ENCODE measurements at places on chromosomes 11 and 22.

- DNase-seq, result no peak
Observed at GRCh38 chr11:15150507-15150906, 35.8 kb downstream of the INSC start.

- no peak for DNase-seq
Observed at GRCh38 chr11:11291041-11292015, 61.7 kb downstream of the CSNK2A3 start.

- DNase-seq, result peak; percentile 86
Observed at GRCh38 chr22:18091916-18092526, 14.2 kb downstream of the PEX26 start.

DNA sequence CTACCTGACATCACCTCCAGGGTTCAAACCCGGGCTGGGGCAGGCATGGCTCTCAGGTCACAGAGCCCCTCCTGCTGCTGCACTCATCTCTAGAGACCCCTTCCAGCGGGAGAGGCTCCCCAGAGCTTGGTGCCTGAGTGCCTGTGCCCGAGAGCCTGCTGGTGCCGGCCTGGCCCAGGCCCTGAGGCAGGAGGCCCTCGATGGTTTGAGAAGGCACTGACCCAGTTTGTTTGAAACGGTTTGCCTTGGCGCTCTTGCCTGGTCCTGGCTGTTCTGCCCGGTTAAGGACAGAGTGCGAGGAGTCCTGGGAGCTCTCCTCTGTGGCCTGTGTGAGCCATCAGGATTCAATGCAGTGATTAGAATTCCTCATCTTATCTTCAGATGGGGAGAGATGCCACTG is 88.9 kb downstream of the TBC1D22A start:
- DNase-seq, result no peak

DNA sequence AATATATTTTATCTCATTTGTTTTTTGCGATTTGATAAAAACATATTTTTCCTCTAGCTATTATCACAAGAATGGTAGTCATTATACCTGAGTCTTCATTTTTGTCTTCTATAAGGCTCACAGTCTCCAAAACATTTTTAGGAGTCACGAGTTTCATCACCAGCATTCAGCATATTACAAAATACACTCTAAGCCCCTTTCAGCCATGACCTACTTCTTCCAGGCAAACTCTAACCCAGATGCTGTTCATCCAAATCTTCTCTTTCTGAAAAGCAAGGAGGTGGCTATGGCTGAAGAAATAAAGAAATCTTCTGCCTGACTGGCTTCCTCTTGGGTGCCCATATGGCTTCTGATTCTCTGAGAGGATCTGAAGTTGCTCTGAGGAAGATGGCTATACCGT is 35.7 kb upstream of the USP47 start:
- DNase-seq, result no peak

- no peak for DNase-seq
Observed at GRCh38 chr22:17787241-17787640, 13.0 kb upstream of the BID start.

DNA sequence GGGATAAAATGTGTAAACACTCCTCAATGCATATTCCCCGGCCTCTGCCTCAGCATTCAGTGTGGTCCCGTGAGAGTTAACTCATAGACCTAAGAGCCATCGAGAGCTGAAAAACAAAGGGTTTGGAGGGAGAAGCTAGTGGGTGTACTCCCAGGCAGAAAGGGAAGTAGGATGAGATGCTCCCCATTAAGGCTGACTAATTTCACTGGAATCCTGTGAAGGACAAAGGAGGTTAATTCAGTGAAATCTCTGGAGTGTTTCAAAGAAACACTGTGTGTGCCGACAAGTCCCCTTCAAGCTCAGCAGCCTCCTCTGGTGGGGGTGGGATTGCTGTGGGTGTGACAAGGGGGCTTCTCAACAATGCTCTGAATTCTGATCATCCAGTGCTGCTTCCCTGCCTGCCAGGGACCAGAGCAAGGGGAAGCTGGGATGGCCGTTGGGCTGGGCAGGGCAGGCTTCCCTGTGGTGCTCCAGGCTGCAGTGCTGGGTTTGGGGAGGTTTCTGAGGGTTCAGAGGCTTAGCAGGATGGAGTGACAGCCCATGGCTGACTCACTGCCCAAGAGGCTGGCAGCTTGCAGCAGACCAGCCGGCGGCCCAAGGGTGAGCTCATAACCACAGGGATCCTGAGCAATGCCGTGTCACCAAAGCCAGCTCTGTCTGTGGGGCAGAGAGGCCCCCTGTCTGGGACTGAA is 61.4 kb upstream of the BMAL1 start:
- DNase-seq, result peak; percentile 99

GRCh38 chr22:45777046-45777851 is 105.6 kb downstream of the ATXN10 start:
- no peak for DNase-seq

DNA sequence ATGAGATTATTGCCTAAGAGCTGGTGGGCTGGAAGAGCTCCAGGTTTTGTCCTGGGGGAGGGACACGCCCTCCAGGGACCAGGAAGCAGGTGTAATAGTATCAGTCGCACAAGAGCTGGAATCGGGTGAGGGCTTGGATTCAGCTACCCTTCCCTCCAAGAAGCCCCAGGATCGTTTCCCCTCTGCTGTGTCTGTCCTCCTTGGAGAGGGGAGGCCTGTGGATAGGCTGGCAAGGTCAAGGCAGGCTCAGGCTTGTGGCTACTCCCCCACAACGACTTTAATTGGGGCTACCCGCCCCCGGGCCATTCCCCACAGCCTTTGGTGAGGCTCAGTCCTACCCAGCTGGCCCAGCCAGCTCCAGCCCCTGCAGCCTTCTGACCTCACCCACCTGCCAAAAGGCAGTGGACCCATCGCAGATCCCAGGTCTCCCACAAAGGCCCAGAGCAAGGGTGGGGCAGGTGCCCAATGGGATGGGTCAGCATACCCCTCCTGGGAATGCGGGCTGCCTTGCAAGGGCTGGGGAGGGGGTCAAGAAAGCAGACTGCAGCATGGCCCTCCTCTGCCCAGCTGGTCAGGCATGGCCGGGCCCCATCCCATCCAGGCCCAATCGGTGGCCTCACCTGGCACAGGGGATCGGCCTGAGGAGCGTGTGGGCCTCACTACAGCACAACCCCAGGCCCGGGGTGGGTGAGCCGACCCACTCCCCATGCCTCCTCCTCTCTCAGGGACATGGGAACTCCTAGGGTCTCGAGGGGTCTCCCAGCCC is 1.0 kb downstream of the CTSD start:
- peak; percentile 36 for DNase-seq

DNA sequence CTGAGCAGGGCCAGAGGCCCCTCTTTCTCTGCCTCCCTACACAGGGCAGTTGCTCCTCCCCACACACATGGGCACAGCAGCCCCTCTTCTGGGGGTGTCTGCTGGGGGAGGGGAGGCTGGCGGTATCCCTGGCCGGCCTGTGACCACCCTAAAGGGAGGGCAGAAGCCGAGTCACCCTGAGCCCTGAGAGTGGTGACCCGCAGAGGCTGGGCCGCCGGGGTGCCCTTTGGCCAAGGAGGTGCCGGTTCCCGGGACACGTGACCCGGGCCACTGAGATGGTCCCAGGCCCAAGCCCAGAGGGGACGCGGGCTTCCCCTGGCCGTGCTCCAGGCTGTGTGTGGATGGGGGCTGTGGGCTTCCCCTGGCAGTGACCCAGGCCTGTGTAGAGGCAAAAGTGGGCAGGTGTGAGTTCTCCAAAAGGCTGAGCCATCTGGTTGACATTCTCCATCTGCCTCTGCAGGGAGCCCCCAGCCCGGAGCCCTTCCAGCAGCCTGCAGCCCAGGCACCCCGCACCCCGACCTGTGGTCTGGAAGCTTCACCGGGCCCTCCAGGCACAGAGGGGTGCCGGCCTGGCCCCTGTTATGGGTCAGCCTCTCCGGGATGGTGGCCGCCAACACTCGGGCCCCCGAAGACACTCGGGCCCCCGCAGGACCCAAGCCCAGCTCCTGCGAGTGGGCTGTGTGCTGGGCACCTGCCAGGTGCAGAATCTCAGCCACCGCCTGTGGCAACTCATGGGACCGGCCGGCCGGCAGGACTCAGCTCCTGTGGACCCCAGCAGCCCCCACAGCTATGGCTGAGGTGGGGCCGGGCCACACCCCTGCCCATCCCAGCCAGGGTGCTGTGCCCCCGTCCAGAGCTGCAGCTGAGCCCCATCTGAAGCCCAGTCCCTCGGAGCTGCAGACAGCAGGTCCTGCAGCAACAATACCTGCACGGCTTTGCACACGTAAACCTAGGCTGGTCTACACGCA is 1.0 kb downstream of the ADM2 start:
- DNase-seq, result no peak

DNA sequence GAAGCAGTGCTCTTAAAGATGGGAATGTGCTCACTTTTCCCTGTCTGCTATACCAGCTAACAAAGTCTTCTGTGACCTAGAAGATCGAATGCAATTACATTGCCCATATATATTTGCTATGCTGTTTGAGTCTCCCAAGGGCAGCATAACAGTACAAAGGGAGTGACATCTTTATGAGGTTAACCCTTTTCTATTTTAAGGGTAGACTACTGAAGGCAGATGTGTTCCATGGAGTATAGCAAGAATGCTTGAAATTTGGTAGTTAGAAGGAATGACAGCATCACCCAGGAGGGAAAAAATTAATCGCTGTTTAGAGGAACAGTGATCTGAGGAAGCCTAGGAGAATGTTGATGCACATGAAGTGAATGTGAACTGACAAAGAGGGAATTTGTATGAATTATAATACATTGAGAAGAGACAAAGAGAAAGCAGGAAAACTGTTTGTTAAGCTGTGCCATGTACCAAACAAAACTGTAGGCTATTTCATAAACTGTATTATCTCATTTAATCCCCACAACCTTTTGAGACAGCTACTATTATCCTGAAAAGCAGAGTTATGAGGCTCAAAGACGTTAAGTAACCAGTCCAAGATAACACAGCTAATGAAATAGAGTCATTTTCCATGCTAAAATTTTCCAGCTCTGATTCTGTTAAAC is 13.0 kb downstream of the MAML2 start:
- no peak for DNase-seq

DNA sequence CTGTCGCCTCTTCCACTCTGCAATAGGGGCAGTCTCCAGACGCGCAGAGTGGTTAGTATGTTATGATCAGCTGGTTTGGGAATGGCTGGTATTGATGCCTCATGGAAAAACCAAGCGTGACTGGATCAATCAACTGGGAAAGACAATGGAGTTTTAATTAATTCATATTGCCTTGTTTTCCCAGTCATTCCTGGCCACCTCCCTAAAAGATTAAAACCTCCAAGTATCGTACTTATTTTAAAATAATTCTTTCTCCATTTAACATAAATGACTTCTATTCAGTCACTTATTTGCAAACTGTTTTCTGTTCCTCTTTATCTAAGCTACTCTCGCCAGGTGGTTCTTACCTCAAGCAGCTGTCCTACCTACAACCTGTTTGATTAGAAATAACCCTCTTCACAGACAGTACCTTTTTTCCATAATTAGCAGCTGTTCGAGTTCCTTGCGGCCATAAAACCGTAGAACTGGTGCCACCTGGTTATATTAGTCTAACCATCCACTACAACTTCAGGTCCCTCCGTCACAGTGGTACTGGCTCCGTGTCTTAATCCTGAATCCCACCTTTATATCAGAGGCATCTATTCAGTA is 898 bp downstream of the ZNF215 start:
- DNase-seq, result no peak

DNA sequence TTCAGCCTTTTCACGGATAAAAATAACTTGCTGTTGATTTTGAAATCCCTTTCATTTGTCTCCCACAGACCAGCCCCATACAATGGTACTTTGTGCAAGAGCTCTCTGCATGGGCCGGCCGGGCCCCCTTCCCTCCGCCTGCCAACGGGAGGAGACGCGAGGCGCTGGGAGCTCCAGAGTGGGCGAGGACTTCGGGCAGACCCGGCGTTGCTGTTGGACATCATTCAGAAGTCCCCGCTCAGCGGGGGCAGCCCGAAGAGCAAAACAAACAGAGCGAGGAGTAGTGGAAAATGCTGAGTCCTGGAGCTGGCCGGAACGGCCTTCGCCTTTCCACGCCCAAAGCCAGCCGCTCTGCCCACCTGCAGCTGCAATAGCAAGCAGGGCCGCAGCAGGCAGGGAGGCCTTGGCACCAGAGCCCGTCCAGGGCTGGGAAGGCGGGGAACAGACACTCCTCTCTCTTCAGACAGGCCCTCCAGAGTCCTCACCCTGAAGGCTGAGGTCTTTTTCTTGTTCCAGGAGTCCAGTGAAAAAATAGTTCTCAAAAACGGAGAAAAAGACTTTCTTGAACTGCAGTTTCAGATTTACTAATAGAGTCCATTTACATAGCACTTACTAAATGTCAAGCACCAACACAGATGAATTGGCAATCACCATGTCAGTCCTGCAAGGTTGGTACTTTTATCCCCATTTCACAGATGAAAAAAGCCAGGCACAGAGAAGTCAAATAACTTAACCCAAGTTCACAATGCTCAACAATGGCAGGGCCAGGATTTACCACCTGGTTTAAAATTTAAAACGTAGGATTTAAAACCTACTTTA is 135.5 kb downstream of the ETS1 start:
- DNase-seq, result peak; percentile 19

- no peak for DNase-seq
Observed at GRCh38 chr11:72375241-72375960, 58.9 kb downstream of the CLPB start.

DNA sequence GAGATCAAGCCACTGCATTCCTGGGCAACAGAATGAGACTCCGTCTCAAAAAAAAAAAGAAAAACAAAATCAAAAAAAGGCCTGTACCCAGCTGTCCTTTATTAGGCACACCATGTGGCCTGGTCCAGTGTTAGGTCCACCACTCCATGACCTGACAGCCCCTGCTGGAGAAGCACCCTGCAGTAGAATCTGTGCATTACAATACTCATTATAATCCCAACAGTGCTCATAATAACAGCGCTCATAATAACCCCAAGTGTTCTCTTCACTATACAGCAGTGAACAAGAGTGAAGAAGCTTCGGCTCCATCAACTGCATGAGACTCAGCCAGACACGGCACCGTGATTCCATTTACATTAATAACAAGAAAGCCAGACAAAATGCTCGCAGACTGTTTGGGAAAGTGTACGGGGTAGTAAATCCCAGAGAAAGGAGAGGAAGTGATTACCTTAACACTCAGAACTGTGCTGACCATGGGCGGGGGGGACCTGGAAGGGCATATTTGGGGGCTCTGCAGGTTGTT is 8.9 kb upstream of the EHD1 start:
- DNase-seq, result no peak

DNA sequence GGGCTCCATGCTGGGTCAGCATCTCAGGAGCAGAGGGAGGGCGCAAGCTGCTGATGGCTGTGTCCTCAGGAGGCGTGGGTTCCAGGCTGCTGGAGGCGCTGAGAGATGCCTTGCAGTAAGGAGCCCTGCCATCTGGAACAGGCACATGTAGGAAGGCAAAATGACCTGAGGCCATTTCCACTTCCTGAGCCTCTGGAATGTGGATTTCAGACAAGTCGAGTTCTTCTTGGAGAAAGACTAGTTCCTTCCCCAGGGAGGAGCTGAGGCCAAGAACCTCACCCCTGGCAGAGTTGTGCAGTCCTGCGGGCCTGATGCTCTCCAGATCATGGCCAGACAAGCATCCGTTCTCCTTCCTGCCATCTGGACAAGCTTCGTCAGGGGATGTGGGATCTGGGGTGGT is 19.3 kb downstream of the HPS4 start:
- no peak for DNase-seq

GRCh38 chr11:73968356-73968966 is 14.2 kb downstream of the UCP2 start:
- no peak for DNase-seq

- peak; percentile 59 for DNase-seq
Observed at GRCh38 chr11:19953336-19953735, 206.9 kb downstream of the DBX1 start.
